ENCODE measurements at places on chromosomes 6 and 20.

GRCh38 chr6:169961772-169962561 lies 210.5 kb downstream of the ERMARD start:
- peak; percentile 17 for DNase-seq

- DNase-seq, result no peak
These were observed 377.1 kb downstream of the CENPW start for GRCh38 chr6:126716826-126717509.

DNA sequence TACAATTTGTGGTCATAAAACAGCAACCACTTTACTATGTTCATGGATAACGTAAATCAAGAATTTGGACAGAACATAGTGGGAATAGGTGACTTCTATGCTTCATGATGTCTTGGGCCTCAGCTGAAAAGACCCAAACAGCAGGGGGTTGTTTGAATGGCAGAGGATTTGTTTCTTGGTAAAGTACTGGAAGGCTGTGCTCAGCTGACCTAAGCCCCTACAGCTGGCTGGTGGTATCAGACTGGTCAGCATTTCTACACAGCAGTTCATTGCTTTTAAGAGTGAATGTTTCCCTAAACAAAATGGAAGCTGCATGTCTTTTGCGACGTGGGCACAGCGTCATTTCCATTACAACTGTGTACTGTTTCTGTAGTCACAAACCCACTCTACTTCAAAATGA lies 148.5 kb upstream of the DEFB112 start:
- DNase-seq, result no peak

DNA sequence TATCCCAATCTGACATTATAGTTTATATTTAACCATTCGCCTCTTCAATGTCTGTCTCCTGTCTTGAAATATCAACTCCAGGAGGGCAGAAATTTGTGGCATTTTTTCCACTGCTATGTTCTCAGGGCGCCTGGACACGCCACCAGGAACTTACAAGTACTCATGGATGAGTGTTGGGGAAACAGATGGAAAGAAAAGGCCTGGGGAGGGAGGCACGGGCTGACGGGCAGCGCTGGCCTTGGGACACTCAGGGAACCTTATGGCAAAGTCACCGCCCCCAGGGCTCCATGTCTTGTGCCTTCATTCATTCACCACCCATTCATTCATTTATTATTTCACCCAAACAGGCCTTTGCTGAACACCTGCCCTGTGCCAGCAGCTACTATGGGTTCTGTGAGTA lies 222.9 kb downstream of the PREX1 start:
- no peak for DNase-seq

- no peak for DNase-seq
These were observed 155.5 kb downstream of the LPA start for GRCh38 chr6:160508599-160508998.

- no peak for DNase-seq
These were observed 17.0 kb downstream of the SIRT5 start for GRCh38 chr6:13591205-13591921.

DNA sequence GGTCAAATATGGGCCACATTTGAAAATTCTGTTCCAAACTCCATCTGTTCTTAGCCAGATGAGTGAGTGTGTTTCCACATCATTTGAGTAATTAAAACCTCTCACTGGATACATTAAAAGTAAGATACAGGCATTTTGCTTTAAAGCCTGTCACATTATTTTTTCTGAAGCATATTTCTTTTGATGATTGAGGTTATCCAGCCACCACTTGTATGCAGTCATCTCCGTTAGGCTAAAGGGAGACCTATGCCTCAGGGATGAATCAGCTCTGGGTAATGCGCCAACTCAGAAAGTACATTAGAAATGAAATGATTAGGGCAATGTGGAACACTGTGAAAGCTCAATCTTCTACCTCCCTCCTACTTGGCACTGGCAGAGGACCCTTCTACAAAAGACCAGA lies 90.7 kb downstream of the SNAP25 start:
- no peak for DNase-seq

DNA sequence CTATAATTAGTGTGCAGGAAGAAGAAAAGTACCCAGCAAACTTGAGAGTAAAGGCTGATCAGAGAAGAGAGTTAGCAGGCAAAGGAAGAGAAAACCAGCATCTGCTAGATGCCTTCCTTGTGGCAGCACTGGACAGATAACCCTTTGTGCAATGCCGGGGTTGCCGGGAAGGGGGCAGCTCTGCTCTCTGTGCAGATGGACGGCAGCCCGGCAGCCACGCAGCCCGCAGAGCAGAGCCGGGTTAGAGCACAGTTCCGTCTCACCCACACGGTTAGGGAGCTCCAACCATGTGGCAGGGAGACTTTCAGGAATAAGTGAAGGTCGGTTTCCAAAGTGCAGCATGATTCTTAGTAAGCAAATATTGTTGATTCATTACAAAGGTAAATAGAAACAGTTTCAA lies 80.0 kb upstream of the RPS6KA2 start:
- DNase-seq, result peak; percentile 39

GRCh38 chr20:50611128-50611810 lies 80.1 kb downstream of the RIPOR3 start:
- DNase-seq, result no peak

GRCh38 chr20:59526242-59527225 lies 77.8 kb upstream of the PHACTR3 start:
- no peak for DNase-seq

GRCh38 chr6:25485821-25486534 lies 166.0 kb upstream of the SCGN start:
- DNase-seq, result no peak

DNA sequence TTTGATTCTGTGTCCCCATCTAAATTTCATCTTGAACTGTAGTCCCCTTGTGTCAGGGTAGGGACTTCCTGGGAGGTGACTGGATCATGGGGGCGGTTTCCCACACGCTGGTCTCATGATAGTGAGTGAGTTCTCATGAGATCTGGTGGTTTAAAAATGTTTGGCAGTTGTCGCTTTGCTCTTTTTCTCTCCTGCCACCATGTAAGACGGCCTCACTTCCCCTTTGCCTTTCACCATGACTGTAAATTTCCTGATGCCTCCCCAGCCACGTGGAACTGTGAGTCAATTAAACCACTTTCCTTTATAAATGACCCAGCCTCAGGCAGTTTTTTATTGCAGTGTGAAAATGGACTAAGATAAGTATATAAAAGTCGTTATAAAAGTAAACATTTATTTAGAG lies 80.5 kb upstream of the SGK1 start:
- DNase-seq, result no peak

DNA sequence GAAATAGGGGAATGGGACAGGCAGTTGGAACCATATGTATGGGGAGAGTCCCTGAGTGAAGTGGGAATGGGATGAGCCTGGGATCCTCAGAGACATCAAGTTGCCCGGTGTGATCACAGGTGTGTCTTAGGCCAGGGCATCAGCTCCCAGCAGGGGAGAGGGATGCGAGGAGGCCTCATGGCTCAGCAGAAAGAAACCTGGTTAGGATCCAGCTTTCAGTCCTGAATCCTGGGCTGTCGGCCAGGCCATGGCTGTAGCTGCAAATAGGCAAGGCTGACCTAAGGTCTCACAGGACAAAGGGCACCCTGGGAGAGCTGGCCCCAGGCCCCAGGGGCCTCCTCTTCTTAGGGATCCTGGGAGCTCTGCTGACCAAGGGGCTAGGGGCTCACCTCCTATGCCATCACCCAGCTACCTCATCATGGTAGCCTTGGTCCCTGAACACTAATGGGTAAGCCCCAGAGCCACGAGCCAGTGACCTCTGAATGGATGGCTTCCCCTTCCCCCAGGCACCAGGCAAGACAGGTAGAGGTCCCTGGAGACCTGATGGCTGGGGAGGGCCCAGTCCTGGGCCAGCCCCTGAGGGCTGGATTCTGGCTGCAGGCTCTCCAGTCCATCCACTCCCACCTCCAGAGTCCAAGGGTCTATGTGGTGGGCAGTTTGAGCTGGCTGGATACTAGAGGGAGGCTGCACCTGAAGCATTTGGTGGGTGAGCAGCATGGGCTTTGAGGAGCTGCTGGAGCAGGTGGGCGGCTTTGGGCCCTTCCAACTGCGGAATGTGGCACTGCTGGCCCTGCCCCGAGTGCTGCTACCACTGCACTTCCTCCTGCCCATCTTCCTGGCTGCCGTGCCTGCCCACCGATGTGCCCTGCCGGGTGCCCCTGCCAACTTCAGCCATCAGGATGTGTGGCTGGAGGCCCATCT lies at the start of gene SLC22A7:
Gene SLC22A7 (plus strand): TSS at position 617 of the 921 bp plus-strand sequence. CDS start 99 bp downstream, at position 716.
- DNase-seq, result no peak

- DNase-seq, result no peak
These were observed 18.8 kb downstream of the DNMT3B start for GRCh38 chr20:32780749-32781655.

- DNase-seq, result no peak
These were observed 7.0 kb downstream of the ELMO2 start for GRCh38 chr20:46399401-46399800.

DNA sequence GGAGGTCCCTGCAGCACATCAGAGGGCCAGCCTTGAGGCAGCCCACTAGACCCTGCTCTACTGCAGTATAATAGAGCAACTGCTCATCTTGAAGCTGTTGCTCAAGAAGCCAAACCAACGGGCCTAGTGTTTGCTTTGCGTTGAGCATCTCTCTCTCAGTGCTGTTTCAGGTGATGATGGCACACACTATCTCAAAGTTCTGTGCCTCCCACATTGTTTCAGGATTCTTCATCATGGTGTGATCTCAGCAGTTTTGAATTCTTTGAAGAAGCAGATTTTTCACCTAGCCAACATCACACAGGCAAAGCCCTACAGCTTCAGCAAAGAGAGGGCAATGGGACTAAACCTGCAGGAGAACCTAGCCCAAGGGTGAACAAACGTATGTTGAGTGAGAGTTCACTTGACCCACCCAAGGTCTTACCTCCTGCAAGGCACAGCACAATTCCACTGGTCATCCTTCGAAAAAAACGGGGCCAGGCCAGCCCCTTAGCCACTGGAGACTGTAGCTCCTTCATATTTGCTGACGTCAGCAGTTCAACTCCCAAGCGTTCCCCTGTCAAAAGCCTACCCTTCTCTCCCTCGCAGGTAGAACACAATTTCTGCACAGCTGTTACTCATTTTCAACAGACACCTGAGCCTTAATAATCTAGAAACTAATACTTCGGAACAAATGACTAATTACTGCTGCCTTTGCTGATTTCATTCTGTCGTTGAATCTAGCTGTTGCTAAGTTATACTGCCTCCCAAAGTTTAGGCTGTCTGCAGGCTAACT lies 15.8 kb downstream of the MYB start:
- no peak for DNase-seq

GRCh38 chr6:144723431-144723830 lies 438.3 kb downstream of the UTRN start:
- DNase-seq, result no peak

DNA sequence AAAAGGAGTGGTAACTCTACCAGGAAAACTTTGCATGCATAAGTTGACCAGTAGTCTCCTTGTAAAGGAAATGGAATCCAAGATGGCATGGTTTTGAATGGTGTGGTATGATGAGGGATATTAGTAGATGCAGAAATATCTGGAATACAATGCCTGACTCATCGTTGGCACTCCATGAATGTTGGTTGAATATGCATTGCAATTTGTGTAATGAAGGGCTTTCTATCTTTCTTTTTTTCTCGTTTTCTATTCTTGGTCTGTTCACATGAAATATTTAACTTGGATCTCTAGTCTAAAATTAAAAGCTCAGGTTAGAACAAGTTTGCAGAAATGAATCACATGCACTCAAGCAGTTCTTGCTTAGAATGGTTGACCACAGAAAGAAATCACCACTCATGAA lies 277.3 kb upstream of the PRND start:
- DNase-seq, result no peak

GRCh38 chr20:48246061-48246790 lies 460.9 kb upstream of the SULF2 start:
- no peak for DNase-seq

DNA sequence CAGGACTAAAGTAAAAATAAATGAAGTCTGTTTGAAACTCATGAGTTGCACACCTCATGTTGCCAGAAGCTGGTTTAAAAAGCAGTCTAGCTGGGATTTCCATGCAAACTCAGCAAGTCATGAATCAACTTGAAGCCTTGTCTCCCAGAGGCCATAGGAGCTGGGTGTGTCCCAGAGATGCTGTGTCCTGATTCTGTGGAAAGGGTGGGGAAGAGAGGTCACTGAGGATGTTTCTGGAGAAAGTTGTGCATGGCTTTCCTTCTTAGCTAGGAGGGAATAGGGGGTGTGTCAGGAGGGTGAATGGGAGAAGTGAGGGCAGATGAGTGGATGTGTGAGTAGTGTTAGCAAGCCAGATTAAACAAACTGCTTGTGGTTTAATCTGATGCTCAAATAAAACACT lies 111.3 kb downstream of the ADAT2 start:
- no peak for DNase-seq

DNA sequence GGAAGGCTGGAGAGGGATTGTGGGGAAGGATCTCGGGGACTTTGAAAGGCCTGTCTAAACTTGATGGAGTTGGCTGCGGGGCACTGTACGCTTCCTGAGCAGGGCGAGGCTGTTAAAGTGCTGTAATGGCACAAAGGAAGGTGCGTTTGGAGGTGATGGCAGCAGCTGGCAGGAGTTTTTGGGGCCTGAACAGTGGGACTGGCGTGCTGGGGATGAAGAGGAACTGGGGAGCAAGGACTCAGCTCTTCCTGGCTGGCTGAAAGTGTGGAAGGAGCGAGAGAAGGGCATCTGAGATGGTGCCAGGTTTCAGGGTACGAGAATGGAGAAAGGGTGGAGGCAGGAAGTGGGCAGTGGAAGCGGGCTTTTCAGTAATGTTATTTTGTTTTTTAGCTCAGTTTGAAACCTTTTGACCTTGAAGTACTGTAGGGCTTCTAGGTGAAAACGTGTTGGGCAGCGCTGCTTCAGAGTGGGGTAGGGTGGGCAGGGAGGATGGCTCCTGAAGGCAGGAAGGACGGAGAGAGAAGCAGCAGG lies 8.0 kb downstream of the TMEM181 start:
- no peak for DNase-seq

DNA sequence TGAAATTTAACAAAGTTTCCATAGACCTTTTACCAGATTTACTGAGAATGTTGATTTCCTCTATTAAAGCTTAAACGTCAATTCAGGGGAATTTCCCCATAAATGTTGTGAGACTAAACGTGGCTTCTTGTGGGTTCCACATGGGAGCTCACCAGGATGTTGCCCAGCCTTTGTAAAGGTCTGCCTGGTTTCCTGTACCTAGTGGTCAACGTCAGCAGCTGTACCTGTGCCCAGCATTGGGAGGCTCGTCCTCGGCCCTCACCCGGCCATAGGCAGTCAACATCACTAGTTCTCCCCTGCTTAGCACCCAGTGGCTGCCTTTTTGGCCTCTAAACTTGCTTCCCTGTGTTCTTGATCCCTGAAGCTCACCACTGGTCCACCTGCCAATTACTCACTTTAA lies 22.1 kb upstream of the CD83 start:
- no peak for DNase-seq

DNA sequence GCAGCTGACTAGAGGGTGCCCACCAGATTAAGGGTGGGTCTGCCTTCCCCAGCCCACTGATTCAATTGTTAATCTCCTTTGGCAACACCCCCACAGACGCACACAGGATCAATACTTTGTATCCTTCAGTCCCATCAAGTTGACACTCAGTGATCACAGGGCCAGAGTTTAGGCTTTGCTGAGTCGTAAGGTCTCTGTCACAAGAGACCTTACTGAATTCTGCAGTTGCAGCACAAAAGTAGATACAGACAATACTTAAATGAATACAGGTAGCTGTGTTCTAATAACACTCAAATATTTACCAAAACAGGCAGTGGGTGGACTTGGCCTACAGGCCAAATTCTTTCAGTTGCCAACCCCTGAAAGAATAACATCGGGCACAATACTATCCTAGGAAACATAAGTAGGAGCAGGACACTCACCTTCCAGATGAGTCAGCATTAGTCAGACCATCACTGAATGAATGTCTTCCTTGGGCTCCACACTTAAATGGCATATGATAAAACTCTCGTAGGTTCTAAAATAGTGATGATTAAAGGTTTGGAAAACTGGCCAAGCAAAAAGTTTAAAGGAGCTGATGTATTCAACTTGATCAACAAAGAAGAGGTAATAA lies 190.0 kb downstream of the UBE3D start:
- no peak for DNase-seq

Data from colonic mucosa (tissue), 4 donors.